Stimulated activated CD4-positive, alpha-beta T cell treated with anti-CD3 and anti-CD28 coated beads, TNF-alpha, amount 100 ng/mL, for 1 hour (primary cell): ENCODE measurements at places on chromosomes 5 and 9.

- no peak for DNase-seq
Measured at GRCh38 chr9:89174291-89174690, 4.3 kb downstream of the SHC3 start.

DNA sequence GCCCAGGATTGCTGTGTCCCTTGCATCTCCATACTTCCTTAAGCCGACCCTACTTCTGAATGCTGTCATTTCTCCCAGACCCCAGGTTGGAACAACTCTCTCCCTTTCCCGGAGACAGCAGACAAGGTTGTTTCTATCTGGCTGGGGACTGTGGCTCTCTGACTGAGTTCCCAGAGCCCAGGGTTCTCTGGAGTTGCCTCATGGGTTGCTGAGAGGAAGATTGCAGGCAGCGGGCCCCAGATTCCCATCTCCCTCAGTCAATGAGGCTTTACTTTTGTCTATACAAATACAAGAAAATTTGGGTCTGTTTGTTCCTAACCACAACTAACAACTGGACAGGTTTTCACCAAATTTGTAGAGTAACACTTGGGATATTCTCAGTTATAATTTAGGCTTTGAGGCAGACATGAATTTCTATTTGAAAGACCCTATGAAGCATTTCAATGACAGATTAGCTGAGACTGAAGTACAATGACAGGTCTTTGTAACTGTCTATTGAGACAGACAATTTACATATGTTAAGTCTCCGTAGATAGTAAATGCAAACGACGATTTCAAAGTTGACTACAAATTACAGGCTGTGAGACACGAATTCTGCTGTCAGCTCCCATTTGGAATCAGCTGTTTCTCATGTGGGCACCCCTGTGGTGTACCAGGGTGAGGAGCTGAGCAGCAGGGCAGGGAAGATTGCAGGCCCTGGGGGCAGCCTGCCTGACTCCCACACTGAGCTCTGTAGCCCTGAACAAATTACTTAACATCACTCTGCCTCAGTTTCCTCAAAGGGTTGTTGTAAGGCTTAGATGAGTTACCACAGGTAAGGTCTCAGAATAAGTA is 107.5 kb downstream of the ATP10B start:
- DNase-seq, result no peak

DNA sequence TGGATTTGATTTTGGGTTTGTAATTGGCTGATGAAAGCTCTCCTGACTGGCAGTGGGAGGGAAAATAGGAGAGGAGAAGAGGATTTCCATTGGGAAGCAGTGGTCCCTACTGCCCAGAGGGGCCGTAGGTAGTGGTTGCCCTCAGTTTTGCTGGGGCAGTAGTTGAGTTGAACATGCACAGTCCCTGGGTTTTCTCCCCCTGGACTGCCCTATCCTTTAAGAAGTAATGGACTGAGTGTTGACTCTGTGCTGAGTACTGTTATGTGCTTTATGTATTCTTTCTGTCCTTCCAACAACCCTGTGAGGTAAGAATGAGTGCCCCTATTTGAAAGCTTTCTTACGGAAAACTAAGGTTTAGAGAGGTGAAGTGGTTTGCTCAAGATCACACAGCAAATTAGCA is 111.2 kb upstream of the RPS23 start:
- DNase-seq, result no peak

DNA sequence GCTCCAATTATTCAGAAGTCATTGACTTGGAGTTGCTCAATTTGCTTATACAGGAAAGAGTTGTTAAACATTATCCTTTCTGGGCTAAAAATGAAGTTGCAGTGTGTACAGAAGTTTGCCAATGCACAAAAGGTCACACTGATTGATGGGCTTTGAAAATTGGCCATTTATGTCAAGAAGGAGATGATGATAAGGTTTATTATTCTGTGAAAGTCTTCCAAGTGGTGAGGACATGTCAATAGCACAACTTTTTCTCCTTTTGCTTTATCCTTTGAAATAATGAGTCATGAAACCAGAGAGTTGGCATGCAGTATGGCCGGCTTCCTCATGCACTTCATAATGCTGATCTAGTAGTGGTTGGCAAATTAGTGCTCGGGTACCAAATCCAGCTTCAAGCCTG is 848.5 kb upstream of the WWC1 start:
- DNase-seq, result no peak

DNA sequence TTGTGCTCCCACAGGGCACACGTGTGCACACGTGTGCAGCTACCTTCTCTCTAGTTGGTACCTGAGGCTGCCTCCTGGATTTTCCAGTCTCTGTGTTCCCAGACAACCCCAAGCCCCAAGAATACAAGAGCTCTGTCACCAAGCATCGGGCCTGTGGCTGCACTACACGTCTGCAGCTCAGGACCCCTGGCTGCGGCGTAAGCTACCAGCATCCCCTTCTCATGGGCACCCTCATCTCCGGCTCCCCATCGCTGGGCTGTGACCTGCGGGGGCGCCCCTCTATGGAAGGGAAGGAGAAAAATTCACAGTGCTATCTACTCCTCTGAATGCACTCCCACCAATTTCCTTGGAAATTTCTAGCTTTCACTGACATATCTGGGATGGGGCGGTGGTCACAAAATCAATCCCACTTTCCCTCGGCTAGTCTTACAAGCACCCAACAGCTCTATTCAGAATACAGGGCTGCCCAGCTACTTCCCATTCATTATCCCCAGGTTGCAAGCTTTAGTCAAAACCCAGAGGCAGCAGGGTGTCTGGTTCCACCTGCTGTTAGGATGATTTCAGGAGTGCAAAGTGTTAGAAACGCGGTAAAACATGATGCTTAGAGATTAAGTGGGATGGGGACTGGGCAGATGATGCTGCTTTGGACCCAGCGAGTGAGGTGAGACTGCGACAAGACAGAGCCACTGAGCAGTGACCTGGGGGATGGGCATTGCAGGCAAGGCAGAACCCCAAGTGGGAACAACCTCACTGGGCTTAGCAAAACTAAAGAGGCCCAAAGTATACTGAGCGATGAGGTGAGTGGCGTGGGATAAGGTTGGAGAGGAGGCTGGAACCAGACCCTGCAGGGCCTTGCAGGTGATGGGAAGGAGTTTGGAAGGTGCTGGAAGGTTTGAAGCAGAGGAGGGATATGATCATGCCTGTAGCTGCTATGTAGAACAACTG is 121.7 kb downstream of the KCNIP1 start:
- DNase-seq, result no peak

DNA sequence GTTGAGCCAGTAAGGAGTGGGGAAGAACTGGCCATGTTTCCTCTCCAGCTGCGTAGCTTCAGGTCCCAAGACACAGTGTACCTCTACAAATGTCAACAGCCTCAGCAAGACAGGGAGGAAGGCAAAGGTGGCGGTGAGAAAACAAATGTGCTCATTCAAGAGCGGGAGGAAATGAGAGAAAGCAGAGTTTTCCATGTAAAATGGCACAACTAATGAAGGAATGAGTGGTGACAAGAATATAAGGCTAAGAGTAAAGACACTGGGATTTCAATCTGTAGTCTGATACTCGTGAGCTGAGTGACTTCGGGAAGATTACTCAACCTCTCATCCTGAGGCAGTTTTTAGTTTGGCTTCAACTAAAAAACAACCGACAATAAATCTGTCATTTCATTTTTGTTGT is 67.6 kb downstream of the DPYSL3 start:
- no peak for DNase-seq
